ENCODE measurements at places on chromosomes 4 and X.
A peak's percentile ranks its signal among the peaks of the same experiment; 100 is the strongest.

- DNase-seq, result no peak
Observed at GRCh38 chr4:78545275-78546246, 6.0 kb upstream of the ANXA3 start.

DNA sequence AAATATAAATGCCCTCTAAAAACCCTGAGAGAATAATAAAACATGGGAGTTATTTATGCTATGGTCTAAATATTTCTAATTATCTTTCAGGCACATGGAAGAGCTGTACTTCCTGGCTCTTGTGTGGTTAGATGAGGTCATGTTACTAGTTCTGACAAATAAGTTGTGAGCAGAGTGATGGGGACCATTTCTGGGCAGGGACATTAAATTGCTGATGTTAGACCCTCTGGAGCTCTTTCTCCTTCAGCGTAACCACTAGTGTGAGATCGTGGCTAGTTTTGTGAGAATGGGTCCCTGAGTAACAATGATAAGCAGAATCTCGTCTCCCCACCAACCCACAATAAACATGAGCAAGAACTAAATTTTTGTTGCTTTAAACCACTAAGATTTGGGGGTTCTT is 108.0 kb downstream of the MAML3 start:
- no peak for DNase-seq

GRCh38 chr4:82519776-82520175 is 42.0 kb downstream of the TMEM150C start:
- DNase-seq, result no peak

DNA sequence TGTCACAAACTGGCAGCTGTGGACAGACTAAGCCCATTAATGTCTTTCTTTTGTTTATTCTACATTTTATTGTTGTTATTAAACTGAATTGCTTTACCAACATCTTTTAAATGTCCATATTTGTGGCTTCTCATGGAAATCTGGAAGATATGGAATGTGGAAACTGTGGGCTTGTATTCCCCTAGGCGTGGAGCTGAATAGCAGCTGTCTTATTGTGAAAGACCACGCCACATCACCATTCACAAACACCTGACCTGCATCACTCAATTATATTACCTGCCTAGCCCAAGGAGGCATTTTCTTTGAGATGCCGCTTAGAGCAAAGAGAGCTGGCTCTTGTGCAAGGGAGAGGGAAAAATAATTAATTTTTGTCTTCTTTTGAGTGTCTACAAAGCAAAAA is 96.9 kb upstream of the GPRIN3 start:
- DNase-seq, result no peak

DNA sequence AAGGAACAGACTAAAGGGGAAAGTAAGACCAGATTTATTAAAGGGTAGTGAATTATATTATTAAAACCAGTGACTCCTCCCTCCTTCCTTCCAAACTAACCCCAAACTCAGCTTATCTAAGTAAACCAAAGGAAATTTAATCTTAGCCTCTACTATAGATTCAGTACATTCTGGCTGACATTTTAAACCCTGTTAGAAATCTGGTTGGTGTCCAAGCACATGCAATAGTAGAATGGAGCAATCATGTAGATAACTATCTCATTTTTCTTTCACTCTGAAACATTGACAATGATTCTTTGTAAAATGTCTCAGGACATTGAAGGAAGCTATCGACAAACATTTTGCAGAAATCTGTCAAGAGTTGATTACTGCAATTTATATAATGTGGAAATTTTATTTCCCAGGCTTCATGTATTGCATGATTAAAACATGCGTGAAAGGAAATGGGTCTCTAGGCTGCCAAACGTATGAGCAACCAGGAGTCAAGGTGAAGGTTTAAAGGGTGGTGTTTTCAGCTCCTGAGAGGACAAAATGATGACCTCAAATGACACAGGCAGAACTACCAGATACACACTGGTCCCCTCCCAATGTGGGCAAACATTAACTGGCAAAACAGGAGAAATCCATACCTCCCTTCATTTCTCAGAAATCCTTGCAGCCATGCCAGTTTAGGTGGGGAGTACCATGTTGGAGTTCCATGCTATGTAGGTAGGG is 58.2 kb upstream of the RBM47 start:
- DNase-seq, result no peak

DNA sequence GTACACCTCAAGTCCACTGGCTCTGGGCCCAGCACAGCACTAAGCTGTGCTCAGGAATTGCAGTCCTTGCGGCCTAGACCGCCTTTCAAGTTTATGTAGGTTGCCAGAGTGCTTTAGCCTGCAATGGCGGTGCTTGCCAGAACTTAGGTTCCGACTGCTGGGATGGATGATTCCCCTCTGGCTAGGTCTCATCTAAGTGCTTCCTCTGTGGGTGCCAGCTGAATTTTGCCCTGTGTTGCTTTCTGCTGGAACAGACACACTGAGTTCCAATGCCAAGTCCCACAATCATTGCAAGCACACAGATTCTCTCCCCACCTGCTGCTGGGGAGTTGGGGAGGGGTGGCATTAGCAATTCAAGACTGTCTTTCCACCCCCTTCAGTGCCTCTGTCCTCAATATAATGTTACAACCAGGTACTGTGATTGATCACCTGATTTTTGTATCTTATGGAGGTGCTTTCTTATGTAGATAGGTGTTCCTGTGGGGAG is 129.5 kb downstream of the GRID2 start:
- DNase-seq, result no peak

DNA sequence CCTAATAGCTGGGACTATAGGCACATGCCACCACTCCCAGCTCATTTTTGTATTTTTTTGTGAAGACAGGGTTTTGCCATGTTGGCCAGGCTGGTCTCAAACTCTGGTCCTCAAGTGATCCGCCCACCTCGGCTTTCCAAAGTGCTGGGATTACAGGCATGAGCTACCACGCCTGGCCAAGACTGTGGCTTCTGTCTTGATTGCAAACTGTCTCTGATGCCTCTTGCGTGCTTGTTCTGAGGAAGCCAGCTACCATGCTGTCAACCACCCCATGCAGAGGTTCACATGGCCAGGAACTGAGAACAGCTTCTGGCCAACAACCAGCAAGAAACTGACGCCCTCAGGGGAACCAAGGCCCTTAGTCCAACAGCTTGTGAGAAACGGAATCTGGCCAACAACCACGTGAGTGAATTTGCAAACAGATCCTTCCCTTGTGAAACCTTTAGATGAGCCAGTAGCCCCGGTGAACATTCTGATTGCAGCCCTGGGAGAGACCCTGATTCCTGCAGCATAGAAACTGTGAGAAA is 71.2 kb downstream of the SUPT20HL2 start:
- peak; percentile 91 for DNase-seq

GRCh38 chrX:153723351-153724251 is 586 bp downstream of the BCAP31 start:
- DNase-seq, result no peak

DNA sequence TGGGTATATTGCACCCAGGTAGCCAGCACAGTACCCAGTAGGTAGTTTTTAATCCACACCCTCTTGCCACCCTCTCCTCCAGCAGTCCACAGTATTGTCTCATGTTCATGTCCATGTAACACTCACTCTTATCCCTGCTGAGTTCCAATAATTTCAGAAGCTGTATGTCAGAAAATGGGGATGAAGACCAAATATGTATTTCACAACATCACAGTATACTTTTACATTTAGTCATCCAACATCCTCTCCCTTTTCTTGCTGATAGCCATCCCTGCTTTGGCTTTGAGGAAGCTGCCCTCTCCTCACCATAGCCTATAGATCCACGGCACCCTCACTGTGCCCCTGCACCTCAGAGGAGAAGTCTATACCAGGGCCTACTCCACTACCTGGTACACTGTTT is 126.0 kb upstream of the LDB2 start:
- DNase-seq, result no peak

- DNase-seq, result no peak
Observed at GRCh38 chr4:3177426-3177825, 71.5 kb upstream of the MSANTD1 start.

DNA sequence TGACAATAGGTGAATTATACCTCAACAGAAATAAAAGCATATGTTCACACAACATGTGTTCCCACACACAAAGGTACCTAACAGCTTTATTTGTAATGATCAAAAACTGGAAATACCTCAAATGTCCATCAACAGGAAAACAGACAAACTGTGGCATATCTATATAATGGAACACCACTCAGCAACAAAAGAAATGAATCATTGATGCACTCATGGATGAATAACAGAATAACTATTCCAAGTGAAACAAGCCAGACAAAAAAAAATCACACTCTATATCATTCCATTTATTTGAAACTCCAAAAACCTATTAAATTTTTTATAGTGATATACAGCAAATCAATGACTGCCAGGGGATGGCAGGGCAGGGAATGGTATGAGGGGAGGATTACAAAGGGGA is 148.1 kb downstream of the PLS3 start:
- DNase-seq, result no peak

- no peak for DNase-seq
Observed at GRCh38 chr4:101349801-101350064, 2.4 kb upstream of the PPP3CA start.
